ENCODE measurements at places on chromosomes 5 and 9. TPM values are rescaled to one million over a fixed set of nuclear protein-coding genes. Genes with fewer than 3 reads are reported as not detected.

Gene HTR4
- not detected for polyA plus RNA-seq

Gene ZDHHC12
- 121 TPM for polyA plus RNA-seq

Gene GTF3C4
- polyA plus RNA-seq = 6.8 TPM

Gene TTC39B
- 1.6 TPM for polyA plus RNA-seq

Gene CEP78
- 17.1 TPM for polyA plus RNA-seq

Gene CTNND2
- 7.4 TPM for polyA plus RNA-seq

Gene RABGAP1
- polyA plus RNA-seq = 11.6 TPM

Gene ALDH1A1
- 0.39 TPM for polyA plus RNA-seq

Gene SLC4A9
- 0.24 TPM for polyA plus RNA-seq

Gene TLX3
- not detected for polyA plus RNA-seq

Gene OR1J2
- not detected for polyA plus RNA-seq

Gene LIX1
- 0.39 TPM for polyA plus RNA-seq

Gene C1QTNF2
- polyA plus RNA-seq = 1.4 TPM

Gene TSSK1B
- polyA plus RNA-seq = 0.08 TPM

Gene INSL6
- polyA plus RNA-seq = not detected

Gene LRRC19
- not detected for polyA plus RNA-seq

Gene CRB2
- polyA plus RNA-seq = 4.0 TPM

Gene OBP2B
- polyA plus RNA-seq = not detected

Gene AQP7
- polyA plus RNA-seq = 0.38 TPM

Gene PCDHA5
- polyA plus RNA-seq = 0.28 TPM

Gene FBP2
- not detected for polyA plus RNA-seq

Gene IFNA13
- polyA plus RNA-seq = not detected

Gene AJM1
- 0.33 TPM for polyA plus RNA-seq

Gene GARNL3
- 6.5 TPM for polyA plus RNA-seq

Gene TAL2
- polyA plus RNA-seq = 0.82 TPM

Gene CER1
- polyA plus RNA-seq = 0.28 TPM

Gene TMEM174
- polyA plus RNA-seq = not detected

Gene PCA3
- not detected for polyA plus RNA-seq

Gene PCDHA9
- polyA plus RNA-seq = 0.17 TPM

Gene TAS2R1
- not detected for polyA plus RNA-seq

Gene SGCD
- 0.08 TPM for polyA plus RNA-seq

Gene JAKMIP2
- 2.4 TPM for polyA plus RNA-seq

All from H1 (cell line).